ENCODE measurements at places on chromosomes 11 and 22.

GRCh38 chr11:128555606-128556005, 31.8 kb downstream of the ETS1 start:
- no peak for DNase-seq

- DNase-seq: no peak
Observed at GRCh38 chr22:37639771-37640590, 512 bp downstream of the SH3BP1 start.

GRCh38 chr11:68321293-68322051, 9.1 kb downstream of the LRP5 start:
- no peak for DNase-seq

DNA sequence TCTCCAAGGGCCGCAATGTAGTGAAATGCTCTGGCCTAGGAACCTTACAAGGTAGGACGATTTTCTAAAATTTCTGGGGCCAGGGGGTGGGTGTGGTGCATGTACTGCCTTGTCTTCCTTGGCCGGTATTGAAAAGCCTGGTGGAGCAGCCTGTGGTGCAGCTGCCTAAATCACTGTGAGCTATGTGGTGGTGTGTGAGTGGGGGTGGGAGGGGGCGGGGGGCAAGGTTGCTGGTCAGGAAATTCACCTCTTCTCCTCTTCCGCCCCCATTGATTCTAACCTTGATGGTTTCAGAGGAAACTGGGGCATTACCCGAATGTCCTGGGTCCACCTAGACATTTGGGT, 137.2 kb downstream of the DBX1 start:
- no peak for DNase-seq
